ENCODE measurements at places on chromosomes 16 and 17.

GRCh38 chr17:29572691-29573557 is 4.4 kb downstream of the TP53I13 start:
- no peak for DNase-seq

DNA sequence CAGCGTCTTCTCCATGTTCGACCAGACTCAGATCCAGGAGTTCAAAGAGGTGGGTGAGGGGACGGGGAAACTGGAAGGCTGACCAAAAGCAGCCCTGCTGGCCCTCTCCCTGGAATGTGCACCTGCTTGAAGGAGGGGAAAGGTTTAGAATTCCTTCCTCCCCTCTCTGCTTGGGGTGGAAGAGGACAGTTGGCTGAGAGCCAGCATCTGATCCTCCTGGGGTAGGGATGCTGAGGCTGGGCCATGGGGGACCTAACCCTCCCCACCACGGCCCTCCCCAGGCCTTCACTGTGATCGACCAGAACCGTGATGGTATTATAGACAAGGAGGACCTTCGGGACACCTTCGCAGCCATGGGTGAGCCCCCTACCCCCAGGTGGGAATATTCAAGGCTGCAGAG is 1.3 kb downstream of the MYL11 start:
- no peak for DNase-seq

DNA sequence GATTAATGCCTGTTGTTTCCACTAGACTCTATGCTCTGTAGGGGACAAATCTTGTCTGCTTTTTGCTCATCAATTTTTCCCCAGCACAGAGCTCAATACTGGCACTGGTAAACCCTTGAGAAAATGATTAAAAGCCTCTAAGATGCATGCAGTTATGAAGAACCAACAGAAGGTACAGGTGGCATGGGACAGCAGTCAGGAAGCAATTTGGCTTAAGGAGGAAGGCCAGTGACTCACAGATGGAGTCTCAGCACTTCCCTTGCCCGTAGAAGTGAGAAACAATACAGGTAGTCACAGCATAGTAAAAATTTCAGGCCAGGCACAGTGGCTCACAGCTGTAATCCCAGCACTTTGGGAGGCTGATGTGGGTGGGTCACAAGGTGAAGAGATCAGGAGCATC is 504.7 kb upstream of the RBFOX1 start:
- no peak for DNase-seq

DNA sequence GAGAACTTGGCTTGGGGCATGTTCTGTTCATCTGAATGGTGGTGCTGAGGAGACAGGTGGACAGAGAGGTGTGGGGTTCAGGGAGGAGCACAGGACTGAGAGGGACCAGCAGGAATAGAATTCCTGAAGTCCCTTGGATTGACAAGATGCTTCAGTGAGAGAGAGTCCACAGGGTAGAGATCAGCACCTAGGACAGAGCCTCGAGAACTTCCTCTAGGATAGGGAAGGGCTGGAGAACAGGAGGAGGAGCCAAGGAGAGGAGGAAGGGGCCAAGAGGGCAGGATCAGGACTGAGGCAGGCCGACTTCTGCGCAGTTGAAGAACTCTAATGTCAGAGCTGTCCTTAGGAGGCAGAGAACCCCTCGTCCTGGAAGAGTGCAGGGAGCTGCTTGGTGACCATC is 138.4 kb downstream of the PRKCB start:
- DNase-seq: no peak

DNA sequence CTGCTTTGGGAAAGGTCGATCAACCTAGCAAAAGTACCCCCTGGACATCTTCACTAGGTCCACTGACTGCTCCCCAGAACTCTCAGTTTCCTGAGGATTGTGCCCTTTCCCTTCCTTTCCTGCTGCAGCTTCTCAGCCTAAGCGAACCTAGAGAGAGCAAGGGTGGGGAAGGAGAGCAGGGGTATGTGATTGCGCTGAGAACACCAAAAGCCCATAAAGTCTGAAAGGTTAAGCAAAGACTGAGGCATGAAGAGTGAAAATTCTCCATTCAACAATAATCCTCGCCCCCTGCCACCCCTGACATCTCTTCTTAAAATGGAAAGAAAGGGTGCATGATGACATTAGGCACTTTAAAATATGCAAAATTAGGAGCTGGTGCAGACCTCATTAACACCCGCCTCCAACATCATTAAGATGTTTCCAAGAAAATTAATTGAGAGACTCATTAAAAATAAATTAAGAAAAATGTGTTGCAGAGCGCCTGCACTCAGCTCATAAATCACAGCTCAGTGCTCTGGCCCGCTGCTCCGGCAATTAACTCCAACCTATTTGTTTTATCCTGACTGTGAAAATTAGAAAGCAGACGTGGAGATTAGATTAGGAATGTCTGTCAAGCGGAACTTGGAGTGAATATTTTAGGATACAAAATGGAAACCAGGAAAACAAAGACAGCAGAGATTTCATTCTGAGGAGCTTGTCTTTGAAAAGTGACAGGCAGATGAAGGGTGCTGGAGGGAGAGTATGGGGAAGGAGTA is 49.1 kb upstream of the PMFBP1 start:
- no peak for DNase-seq

DNA sequence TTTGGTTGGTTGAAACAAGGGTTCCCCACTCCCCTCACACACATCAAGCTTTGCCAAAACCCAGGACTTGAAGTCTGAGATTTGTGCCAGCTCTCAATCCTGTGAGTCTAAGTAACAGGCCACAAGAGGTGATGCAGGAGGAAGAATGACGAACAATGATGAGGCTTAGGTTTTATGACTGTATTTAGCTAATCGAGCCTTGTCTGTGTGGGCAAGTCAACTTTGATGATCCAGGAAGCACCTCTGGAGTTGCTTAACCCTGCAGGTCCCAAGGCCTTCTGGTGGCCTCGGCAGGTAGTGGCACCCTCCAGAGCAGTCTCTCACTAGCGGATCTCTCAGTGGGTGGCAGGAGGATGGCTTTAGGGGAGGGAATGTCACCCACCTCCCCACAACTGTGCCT is 28.7 kb downstream of the CDK5RAP3 start:
- DNase-seq: peak; percentile 63

Measured in bronchial epithelial cell (primary cell).